Erythroblast (primary cell): ENCODE measurements at places on chromosomes 1 and 21.

GRCh38 chr1:231050395-231050794 lies 10.3 kb upstream of the FAM89A start:
- no peak for DNase-seq

DNA sequence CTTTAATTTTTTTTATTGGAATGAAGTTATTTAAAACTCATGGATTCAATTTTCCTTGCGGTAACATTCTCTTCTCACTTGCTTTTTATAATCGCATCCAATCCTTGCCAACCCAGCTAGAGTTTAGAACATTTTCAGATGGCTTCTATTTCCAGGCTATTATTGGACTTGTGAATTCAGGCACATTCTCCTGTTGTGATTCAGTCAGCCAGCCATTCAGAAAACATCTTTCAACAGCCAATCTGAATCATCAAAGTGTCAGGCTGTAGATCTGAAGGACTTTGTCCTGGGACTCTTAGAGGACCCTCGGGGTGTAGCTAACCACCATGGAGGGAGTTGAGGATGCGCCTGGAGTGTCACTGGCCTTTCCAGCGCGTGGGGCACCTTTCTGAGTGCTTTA lies 92.4 kb downstream of the PRDM2 start:
- no peak for DNase-seq

GRCh38 chr1:196317535-196318522 lies 290.4 kb downstream of the KCNT2 start:
- peak; percentile 41 for DNase-seq

GRCh38 chr1:236608930-236609726 lies 4.8 kb upstream of the HEATR1 start:
- peak; percentile 68 for DNase-seq

GRCh38 chr1:185860859-185861258 lies 126.7 kb downstream of the HMCN1 start:
- no peak for DNase-seq

- no peak for DNase-seq
Observed at GRCh38 chr1:172220376-172220775, 200.1 kb upstream of the C1orf105 start.

GRCh38 chr1:162561616-162562469 lies at the start of gene UAP1:
Gene UAP1, plus strand, starts transcription at chr1:162561722. Its CDS starts 4,347 bp downstream, at chr1:162566069.
- peak; percentile 82 for DNase-seq

DNA sequence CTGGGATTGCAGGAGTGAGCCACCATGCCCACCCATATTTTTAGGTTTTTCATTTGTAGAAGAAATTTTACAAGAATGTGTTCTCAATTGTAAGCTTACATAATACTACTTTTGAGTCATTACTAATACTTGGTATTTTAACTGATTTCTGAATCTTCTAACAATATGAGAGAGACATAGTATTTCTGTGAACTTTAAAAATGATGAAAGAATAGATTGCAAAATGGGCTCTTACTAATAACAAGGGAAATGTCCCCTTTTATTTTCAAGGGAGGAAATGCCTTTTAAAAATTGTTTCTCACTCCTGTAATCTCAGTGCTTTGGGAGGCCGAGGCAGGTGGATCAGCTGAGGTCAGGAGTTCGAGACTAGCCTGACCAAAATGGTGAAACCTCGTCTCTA lies 5.9 kb downstream of the AGO3 start:
- no peak for DNase-seq

DNA sequence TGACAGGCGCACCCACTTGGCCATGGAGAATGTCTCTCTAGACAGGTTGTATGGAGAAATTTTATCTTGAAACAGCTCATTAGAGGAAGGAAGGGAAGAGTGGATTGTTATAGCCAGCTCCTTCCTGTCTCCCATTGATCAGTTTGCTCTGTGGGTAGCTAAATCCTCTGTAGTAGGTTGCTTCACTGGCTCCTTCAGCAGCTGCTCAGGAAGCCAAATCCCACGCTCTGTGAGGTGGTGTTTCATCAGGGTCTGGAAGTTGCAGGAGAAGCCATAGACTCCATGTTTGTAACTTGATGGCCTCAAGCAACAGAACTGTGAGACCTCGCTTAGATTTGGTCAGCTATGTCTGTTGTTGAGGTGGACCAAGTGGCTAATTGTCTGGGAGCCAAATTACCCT lies 6.8 kb upstream of the NFYC start:
- no peak for DNase-seq

GRCh38 chr1:187491082-187491720 lies 662.5 kb downstream of the PLA2G4A start:
- DNase-seq, result no peak

DNA sequence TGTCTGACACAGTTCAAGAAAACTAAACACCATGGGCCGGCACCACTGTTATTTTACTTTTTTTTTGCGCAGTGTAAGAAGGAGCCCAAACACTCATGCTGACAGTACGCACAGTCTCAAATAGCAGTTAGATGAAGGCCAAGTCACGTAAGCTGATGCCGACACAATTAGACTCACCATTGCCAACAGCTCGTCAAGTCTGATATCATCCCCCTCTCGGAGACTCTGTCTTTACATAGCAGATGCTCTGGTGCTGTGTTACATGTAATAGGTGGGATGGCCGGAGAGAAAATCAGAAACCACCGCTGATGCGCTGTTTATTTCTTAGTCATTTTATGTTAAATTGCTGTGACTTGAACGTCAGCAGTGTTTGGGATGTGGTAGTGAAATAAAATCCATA lies 49.3 kb downstream of the TGFB2 start:
- DNase-seq, result no peak

DNA sequence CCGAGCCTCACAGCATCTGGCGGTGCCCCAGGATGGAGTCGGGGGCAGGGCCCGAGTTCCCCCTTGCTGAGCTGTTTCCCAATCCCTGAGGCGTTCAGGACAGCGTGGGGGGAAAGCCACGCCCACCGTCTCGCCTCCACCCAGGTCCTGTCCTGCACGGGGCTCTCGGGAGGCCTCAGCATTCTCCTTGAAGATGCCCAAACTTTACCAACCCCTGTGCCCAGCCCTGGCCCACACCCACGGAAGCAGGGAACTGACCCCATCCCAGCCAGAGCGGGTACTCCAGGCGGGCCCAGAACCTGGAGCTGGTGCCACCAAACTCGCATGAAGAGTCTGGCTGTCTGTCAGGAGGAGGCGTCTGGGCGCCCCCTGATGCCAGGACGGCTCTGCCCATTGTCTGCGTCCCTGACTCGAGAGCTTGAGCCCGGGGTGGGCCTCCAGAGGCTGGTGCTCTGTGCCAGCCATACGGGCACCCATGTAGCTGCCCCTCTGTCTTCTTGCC lies 35.3 kb upstream of the POFUT2 start:
- no peak for DNase-seq

DNA sequence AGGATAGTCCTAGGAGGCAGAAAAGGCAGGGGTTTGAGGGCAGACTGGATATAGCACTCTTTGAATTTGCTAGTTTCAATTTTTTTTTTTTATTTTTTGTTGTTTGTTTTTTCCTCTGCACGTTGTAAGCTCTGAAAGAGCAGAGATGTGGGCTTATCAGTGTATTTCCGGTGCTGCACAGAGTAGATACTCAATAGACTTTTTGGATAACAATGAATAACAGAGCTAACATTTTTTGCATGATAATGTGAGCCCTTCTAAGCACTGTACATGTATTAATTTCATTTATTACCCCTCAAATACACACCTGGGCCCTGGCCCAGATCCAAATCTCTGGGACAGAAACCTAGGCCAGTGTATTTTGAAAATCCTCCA lies 17.1 kb upstream of the PARP1 start:
- DNase-seq, result no peak

GRCh38 chr1:234610061-234610665 lies at the start of gene IRF2BP2:
Gene IRF2BP2, minus strand, starts transcription at chr1:234610178. Its CDS starts 684 bp downstream, at chr1:234609494.
- peak; percentile 95 for DNase-seq

GRCh38 chr1:110433803-110434202 lies 17.1 kb upstream of the PROK1 start:
- DNase-seq, result peak; percentile 21

- peak; percentile 42 for DNase-seq
Observed at GRCh38 chr1:54577612-54578011, 29.6 kb downstream of the ACOT11 start.

- no peak for DNase-seq
Observed at GRCh38 chr21:43873673-43874072, 8.7 kb downstream of the AGPAT3 start.

- peak; percentile 50 for DNase-seq
Observed at GRCh38 chr1:202067188-202067974, 55.3 kb upstream of the GPR37L1 start.

DNA sequence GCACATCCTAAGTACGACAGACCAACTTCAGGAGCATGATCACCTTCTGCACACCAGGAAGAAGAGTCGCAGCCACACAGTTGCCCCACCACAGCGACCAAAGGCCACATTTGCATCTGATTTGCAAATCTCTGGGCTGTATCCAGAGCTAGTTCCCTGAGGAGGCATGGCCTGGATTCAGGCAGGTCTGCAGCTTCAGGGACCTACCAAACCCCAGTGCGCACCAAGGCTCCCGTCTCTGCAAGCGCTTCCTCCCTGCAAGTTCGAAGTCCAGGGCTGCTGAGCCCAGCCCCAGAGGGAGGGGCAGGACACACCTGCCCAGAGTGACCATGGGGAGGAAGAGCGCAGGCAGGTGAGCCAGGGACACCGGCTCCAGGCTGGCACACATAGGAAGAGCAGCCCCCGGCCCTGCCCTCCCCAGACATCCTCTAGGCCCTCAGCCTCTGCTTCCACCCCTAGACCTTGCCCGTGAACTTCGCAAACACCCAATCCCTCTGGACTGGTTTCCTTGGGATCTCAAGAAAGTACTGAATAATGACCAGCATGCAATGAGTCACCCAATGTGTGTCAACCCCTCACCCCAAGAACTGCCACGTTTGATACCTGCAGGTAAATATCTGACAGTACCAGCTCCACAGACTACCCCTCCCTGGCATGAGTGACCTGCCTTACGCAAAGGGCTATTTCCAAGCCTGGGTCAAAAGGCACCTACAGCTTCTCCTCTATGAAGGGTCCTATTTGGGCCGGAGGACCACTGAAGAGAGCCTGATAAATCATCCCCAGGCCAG lies 36.8 kb downstream of the CASZ1 start:
- DNase-seq, result no peak

DNA sequence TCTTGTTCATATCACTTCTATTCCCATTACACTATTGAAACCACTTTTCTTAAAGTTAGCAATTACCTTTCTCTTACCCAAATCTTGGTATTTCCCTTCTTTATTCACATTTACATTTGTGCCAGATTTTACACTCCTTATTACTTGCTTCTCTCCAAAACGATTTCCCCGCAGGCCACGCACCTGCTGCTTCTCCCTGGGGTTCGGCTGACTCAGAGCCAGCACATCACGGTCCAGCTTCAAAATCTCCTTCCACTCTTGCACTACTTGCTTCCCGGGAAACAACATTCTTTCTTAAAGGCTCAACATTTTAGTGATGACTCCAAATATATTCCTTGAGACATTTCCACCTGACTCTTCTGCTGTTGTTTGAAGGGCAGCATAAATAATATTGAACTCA lies 20.7 kb downstream of the LHX9 start:
- no peak for DNase-seq

DNA sequence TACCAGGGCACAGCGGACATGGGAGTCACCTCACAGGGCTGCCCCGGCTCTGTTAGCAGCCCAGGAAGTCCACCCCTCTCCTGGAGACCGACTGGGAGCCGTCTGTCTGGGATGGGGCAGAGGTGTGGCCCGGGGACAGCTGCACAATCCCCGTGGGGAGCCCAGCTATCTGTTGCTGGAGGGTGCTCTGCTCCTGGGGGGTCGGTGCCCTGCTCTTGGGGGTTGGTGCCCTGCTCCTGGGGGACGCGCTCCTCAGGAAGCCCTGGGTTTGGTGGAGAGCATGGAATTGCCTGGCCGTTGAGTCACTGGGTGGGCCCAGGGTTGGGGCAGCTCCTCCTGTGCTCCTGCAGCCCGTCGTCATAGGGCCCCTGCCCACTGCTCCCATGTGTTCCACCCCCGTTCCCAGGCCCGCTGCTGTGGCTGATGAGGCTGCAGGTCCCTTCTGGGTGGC lies 39.3 kb downstream of the AGPAT3 start:
- no peak for DNase-seq

GRCh38 chr1:180267211-180267561 lies 37.1 kb downstream of the LHX4 start:
- DNase-seq, result no peak

GRCh38 chr1:48230236-48230635 lies 7.7 kb downstream of the SLC5A9 start:
- no peak for DNase-seq

GRCh38 chr1:180785291-180785690 lies 127.4 kb upstream of the KIAA1614 start:
- no peak for DNase-seq

DNA sequence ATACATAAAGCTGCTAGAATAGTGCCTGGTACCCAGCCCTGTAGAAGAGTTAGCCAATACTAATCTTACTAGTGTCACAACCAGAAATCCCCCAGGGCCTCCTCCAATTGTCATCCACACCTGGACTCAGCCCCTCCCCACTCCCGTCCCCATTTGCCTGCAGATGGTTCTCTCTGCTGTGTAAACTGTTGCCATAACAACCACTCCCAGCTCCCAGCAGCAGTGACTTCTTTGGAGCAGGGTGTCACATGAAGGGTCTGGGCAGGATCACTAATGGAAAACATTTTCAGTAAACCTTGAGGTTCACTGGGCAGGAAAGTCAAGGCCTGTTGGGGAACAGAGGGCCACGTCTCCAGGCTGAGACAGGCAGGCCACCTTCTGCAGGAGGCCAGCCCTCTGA lies 126.0 kb upstream of the IPO9 start:
- DNase-seq, result no peak

GRCh38 chr21:32413697-32414578 lies 1.4 kb downstream of the EVA1C start:
- peak; percentile 41 for DNase-seq

DNA sequence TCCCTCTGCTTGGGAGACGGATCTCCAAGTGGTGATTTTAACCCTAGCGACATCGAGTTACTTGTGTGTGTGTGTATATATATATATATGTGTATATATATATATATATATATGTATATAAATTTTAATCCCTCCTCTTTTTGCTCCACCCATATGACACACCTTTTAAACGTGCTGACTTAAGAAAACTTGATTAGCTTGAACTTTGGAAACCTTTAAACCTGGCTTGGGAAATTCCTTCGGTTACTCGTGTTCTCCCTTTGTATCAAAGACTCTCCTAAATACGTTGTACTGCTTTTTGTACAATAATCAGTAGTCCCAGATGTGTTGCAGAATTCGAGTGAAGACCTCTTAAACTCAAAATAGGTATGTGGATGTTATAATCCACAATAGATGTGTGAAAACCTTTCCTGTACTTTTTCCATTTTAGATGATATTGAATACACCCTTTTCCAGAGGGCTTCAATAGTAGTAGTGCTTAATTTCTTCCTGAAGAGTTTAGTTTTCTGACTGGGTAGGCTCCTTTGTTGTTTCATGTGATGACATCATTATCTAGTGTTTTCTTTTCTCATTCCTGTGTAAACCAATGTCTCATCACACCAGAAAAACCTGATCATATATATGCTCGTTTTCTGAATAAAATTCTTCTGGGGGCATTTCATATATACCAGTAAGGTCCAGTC lies 1.4 kb downstream of the RNF11 start:
- DNase-seq, result peak; percentile 50

DNA sequence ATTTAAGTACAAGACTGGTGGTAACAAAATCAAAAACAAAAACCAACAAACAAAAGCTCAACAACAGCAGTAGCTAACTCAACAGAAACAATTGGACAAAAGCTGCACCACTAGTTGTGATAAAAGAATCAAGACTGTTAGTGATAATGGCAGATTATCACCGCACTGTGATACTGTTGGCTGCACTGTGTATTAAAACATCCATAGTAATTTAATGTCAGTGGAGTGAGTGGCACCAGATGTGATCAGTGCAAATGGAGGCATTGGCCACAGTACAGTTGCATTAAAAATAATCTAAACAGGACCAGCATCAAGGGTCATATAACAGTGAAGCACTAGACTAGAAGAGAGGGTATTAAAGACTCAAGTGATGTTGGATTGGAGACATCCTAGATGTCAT lies 1341.3 kb downstream of the MRPL39 start:
- no peak for DNase-seq
